ENCODE measurements at places on chromosomes 7 and 10.

DNA sequence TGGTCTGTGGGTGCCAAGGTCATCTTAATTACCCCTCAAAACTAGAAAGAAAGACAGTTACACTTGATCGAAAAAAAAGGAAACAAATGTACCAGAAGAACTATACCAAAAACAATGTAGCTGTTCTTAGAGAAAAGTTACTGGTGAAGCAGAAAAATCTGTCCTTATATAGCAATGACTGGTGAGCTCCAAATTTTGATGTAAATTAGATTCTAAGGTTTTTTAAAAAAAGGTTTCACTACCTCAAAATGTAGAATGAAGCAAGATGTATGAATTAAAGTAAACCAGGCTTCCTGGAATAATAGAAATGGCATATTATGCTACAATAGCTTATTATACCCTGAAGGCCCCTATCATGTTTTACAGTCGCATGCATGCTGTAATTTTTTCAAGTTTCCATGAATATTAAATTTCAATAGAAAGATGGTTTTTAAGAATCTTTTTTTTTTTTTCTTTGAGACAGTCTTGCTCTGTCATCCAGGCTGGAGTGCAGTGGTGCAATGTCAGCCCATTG, 28.4 kb upstream of the FKBP9 start:
- DNase-seq = no peak

DNA sequence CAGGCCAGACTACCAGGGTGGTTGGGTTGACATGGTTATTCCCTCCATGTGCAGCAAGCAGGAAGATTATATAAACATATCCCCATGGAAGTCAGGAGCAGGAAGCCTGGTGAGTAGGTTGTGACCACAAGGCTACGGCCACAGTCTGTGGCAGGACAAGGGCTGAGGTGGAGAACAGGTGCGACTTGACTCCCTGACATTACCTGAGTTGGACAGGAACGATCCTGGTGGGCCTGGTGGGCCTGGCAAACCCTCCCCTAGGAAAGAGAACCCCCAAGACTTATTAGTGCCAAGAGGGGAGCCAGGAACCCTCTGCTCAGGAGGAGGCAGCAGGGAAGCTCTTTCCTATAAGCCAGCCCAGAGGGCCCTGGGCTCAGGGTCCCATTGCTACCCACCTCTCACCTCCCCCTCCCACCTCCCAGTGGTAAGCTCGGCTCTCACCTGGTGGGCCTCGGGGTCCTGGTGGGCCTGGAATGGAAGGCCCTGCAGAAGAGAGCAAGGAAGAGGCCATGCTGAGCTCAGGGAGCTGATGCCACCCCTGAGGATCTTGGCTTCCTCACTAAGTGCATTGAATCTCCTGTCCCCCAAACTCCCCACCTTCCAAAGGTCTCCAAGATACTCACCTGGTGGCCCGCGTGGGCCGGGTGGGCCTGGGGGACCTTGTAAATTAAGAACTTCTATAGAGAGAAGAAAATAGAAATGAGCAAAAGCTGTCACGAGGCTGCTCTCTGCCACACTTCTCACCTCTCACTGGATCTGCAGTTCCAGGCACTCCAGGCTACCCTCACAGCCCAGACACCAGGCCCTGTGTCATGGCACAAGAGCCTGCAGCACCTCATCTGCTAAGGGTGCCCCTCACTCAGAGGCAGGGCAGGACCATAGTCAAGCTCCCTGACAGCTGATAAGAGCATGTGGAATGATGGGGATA, 44.6 kb downstream of the COL17A1 start:
- DNase-seq = no peak

DNA sequence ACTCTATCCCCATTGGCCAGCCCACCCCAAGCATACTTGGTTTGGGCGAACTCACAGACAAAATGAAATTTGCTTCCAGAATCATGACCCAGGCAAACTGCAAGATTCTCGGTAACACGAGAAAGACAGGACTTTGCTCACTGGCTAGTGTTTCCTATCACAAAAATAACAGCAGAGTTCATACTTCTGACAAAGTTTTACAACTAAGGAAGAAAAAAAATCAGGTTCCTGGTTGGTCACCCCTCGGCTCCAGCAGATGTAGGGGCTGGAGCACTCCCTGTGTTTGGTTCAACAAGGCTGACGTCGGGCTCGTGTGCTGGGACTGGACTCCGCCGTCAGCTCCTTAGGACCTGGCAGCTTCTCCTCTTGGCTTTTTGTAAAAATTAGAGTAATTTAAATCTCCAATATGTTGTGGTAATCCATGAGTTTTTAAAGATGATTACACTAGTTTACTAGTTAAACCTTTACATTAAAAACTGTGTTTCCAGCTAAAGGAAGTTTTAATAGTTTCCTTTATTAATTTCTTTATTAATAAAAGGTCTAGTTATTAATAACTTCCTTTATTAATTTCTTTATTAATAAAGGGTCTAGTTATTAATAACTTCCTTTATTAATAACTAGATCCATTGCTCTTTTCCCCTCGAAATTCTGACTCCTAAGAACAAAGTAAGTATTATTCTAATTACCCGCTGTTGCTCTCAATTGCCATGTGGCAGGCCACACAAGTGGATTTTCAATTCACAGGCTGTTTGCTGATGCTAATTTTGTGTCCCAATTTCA, 115.6 kb upstream of the RNF32 start:
- DNase-seq = no peak

DNA sequence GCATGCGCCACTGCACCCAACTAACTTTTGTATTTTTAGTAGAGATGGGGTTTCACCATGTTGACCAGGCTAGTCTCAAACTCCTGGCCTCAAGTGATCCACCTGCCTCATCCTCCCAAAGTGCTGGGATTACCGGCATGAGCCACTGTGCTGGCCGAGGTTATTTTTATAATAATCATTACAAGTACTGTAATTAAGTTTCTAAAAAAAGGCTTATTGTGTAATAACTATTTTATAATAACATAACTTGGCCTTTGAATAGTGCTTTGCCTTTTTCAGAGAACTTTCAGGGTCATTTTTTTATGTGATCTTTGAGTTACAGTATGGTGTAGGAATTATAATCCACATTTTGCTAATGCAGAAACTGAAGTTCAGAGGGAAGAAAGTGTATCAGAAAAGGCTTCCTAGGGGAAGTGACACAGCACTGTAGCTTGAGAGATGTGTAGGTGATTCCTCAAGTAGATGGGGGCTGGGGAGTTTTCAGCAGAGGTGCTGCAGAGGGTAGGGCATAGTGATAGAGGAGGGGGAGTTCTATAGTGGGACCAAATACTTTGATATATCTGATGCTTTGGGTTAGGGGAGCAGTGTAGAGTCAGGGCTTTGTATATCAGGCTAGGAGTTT, 9.2 kb upstream of the SYPL1 start:
- DNase-seq = no peak

DNA sequence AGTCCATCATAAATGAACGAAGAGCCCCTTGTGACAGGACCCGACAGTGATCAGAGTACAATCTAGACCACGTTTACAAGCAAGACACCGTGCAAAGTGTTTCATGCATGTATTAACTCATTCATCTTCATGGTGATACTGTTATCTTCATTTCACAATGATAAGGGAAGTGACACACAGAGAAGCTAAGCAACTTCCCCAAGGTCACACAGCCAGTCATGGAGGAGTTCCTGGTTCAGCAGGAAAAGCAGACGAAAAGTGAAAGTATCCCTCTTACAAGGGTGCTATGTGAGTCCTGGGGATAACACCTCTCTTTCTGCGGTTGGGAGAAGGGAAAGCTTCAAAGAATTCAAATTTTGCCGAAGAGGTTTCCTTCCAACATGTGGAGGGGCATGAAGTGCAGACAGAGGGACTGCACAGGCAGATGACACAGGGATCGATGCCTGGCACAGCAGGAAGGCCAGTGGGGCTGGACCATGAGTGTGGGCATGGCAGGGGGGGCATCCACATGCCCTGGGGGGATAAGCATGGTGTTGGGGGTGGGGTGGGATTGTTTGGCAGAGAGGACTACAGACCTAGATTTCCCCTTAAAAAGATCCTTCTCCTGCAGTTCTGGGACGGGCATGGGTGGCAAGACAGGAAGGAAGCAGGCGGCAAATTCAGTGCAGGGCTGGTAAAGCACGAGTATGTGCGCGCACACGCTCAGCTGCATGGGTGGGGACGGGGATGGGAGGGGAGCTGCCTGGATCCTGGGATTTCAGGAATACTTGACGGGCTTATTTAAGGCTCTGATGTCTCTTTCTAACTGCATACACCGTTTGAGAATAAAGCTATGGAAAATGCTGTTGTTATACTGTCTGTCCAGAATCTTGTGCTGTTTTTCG, 33.5 kb upstream of the DDC start:
- DNase-seq = no peak

DNA sequence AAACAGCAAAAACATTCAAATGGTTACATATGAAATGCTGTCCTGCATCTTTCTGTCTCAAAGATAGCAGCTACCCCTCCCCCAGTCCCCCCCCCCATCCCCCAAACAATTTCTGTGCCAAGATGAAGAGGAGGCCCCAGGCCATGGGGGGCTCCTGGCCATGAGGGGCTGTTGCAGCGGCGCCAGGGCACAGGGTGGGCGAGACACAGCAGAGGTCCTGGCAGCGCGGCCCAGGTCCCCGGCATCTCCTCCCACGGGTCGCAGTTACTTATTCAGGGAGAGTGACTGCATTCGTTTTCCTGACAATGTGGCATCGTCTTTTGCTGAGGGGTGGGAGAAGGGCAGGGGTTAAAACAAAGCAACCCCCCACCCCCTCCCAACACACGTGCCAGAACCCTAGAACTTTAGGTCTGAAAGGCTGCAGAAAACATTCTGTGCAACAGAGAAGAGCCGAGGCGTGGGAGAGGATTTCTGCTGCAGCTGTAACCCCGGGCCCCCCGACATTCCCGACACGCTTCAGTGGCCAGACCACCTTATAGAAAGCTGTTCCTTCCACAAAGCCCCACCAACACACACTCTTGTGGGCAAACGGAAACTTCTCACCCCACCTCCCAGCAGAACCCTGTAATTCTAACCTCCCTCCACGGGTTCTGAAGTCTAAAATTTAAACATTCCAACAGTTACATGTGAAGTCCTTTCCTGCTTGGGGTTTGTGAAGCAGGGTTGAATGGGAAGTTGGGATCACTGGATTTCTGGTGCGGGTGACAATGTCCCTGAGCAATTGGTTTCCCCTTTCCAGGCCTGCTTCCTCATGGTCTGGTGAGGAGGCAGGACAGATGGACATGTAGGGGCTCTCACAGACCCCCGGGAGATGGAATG, 11.7 kb downstream of the PDAP1 start:
- DNase-seq = no peak

GRCh38 chr7:7970531-7971307, 2.1 kb downstream of the GLCCI1 start:
- DNase-seq = no peak
